Heart right ventricle (tissue), 16 donors: ENCODE measurements at places on chromosomes 5 and 9.
A peak's percentile ranks its signal among the peaks of the same experiment; 100 is the strongest.

- no peak for DNase-seq
Measured at GRCh38 chr5:153601377-153601776, 110.9 kb downstream of the GRIA1 start.

- DNase-seq, result no peak
Measured at GRCh38 chr9:36547598-36547997, 25.1 kb upstream of the MELK start.

- no peak for DNase-seq
Measured at GRCh38 chr5:178209334-178210072, 5.2 kb downstream of the HNRNPAB start.

DNA sequence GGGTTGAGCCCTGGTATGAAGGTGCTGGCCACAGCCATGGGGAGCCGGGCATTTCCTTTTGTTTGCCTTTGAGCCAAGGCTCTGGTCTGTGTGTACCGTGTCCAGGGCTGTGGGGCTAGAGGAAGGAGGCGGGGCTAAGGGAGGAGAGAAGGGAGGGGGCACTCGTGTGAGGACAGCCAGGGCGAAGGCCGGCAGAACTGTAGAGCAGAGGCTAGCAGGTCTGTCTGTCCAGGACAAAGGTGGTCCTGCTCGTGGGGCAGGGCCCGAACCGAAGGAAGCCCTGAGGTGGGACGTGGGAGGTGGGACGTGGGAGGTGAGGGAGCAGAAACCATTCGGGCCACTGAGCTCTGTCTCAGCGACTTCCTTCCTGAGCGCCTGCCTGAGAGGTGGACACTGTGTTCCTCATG is 41.3 kb upstream of the TESK1 start:
- DNase-seq, result peak; percentile 57

DNA sequence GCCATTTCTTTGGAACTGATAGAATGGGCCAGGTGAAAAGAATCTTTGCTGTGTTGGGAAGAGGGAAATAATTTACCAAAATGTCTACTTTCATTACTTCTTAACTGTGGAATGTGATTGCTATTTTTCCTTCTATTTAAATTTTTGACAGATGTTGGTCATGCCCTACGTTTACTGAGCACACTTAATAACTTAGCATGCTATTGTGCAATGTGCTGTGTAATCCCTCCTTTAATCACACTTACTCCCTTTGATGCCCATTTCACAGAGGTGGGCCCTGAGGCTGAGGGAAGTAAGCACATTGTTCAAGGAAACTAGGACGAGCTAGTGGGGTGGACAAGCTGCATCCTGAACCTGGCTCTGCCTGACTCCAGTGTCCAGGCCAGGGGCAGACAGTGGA is 47.8 kb upstream of the INSYN2B start:
- DNase-seq, result no peak

GRCh38 chr5:163595932-163596607 is 90.7 kb downstream of the MAT2B start:
- no peak for DNase-seq

- DNase-seq, result peak; percentile 69
Measured at GRCh38 chr5:32312197-32312594, 543 bp downstream of the MTMR12 start.

GRCh38 chr5:172911976-172912375 is 47.2 kb upstream of the RPL26L1 start:
- DNase-seq, result no peak

GRCh38 chr5:136276946-136277345 is 84.0 kb upstream of the SMIM32 start:
- no peak for DNase-seq

DNA sequence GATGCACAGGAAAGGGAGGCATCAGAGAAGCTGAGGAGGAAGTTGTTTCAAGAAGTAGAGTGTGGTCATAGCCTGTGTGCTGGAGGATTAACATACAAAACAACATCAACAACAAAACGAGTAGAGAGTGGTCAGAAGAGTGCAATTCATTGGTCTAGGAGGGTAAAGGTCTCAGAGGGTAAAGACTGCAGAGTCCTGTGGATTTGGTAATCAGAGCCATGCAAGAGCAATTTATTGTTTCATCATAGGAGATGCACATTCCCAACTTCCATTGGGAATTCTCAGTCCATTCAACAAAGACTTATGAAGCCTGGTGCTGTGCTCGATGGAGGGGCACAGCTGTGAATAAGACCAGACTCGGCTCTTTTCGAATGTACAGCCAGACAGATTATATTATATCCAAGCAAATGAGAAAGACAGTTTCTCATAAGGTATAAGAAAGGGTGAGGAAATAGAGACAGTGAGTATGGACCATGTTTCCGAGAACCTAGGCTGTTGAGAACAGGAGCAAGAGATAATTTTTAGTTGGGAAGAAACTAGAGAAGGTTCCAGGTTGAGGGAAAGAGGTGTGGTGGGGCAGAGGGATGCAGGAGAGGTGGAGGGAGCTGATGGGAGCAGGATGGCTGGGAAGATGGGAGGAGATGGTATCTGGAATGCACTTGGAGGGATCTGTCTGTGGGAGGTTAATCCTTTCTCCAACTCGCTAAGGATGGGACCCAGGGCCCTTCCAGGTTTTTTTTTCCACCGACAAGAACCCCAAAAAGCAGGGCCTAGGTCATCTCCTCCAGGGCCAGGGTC is 7.9 kb upstream of the MYORG start:
- DNase-seq, result no peak

- DNase-seq, result no peak
Measured at GRCh38 chr9:86046930-86047341, 52.4 kb downstream of the GOLM1 start.

GRCh38 chr9:107571148-107571547 is 81.6 kb upstream of the KLF4 start:
- DNase-seq, result no peak

GRCh38 chr5:96478983-96479382 is 45.9 kb upstream of the PCSK1 start:
- no peak for DNase-seq

DNA sequence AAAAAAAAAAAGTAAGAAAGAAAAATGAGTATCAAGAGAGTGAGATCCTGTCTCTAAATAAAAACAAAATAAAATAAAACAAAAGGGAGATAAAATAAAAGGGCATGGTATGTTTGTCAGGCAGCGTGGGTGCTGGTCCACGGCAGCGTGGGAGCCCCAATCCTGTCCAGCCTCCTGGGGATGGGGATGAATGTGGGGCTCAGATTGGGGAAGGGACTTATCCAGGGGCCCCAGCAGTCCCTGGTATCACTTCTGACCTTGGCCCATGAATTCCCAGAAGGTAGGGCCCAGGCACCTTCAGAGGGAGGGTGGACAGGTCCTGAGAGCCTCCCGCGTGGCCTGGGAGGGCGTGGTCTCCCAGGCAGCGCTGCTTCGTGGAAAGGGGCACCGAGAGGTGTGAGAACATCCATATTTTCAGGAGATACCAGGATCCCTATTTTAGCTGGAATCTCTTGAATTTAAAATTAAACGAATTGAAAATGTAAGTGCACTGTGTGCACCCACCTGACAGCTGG is 71.2 kb downstream of the ZNF354C start:
- no peak for DNase-seq

GRCh38 chr9:36151316-36152210 is 15.0 kb downstream of the GLIPR2 start:
- DNase-seq, result peak; percentile 58

GRCh38 chr5:1638658-1639400 is 115.1 kb upstream of the LPCAT1 start:
- no peak for DNase-seq

DNA sequence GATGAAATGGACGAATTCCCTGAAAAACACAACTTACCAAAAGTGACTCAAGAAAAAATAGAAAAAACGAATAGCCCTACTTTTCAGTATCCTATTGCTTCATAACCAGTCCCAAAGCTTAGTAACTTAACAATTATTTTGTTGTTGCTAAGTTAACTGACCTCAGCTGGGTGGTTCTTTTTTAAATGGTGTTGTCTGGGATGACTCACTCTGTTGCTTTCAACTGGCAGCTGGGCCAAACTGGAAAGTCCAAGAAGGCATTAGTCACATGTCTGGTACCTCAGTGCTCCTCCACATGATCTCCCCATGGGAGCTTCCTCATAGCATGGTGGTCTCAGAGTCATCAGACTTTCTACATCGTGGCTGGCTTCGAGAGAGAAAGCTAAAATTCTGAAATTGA is 47.8 kb upstream of the ADAMTS2 start:
- no peak for DNase-seq

GRCh38 chr9:75539523-75539922 is 350.9 kb upstream of the PCSK5 start:
- DNase-seq, result no peak

DNA sequence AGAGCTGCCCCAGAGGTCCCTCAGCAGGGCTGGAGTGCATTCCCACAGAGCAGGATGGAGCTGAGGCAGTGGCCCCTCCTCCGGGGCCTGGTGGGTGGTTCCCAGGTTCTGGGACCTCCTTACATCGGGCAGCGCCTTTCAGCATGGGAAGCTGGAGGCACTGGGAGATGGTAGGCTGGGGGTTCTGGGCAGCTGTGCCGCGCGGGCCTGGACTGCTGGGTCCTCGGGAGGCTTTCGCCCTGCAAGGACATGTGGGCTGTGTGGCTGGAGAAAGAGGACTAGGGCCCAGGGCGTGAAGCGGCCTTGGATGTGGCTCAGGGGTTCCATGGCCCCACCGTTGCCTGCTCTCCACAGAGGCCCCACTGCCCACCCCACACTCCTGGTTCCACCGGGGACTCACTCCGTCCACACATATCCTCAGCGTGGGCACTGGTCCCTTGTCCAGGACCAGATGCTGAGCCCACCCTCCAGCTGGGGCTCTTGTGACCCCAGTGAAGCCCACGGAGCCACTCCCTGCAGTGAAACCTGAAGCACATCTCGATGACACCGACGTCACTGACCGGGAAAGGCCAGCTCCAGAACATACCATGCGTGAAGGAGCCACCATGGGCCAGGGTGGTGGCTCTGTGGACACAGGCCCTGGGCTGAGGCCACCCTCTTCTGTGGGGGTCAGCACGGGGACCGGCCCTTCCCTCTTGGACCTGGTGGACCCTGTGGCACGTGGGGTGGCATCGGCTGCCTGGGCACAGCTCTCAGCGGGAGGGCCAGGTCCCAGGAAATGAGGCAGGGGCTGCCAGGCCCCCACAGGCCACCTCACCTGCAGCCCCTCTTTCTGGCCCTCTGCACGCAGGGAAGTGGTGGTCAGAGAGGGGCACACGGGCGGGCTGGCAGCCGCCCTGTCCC is 31.5 kb upstream of the NKD2 start:
- DNase-seq, result peak; percentile 2

DNA sequence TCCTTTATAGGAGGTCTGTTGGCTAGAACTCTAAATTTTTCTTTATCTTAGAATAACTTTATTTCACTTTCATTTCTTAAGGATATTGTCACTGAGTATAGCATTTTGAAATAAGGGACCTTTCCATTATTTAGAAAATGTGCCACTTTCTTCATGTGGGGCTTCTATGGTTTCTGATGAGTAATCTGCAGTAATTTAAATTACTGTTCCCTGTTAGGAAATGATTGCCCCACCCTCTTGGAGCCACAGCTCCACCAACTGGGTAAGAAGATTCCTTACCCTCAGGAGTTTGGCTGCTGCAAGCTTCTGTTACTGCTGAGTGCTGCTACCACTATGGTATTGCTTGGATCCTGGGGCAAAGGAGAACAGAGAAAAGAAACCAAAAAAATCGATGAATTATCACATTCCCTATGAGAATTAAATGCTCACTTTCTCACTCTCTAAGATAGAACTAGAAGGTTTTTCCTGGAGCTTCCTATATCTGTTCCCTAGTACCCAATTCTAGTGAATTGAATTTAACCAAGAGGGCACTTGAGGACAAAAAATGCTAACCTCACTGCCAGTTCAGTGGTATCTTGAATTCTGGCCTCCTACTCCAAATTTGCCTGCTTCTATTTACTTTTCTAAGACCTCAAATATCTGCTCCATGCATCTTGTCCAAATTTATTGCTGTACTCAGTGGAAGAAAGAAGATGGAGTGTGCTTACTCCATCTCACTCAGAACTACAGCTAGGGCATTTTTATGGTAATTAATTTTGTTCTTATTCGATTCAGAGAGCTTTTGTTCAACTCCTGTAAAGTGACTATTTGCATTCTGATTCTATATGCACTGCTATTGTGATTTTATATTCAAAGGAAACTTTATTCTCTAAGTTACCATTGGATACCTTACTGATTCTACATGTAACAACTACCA is 2111.3 kb downstream of the MAT2B start:
- no peak for DNase-seq

GRCh38 chr9:101579711-101580545 is 14.8 kb downstream of the PPP3R2 start:
- no peak for DNase-seq

- DNase-seq, result no peak
Measured at GRCh38 chr9:92829420-92829819, 48.4 kb downstream of the ZNF484 start.

DNA sequence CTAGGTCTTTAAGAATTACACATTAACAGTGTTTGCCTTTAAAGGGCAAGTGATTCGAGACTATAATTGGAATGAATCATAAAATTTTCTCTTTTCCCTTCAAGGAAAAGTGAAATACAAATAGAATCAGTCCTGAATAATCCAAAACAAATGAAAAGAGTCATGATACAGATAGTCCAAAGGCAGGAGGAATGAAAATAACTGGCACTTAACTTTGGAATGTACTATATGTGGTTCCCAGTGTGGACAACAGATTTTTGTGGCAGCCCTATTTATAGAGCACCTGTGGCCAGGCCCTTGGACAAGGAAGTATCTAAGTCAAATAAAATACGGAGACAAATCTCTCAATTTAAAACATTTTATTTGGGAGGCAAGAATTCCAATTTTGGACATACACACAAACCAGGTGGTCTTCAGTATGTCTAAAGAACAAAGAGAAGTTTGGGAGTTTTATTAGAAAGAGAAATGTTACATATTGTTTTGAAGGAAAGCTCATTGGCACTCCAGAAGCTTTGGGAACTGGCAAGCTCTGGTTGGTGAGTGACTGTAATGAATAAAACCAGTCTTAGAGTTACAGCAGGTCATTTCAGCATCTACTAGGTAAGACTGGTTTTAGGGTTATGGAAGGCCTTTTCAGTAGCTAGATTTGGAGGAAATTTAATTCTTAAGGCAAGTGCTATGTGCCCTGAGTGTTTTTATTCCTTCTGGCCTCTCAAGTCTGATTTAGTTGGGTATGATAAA is 116.0 kb upstream of the PAM start:
- DNase-seq, result no peak

DNA sequence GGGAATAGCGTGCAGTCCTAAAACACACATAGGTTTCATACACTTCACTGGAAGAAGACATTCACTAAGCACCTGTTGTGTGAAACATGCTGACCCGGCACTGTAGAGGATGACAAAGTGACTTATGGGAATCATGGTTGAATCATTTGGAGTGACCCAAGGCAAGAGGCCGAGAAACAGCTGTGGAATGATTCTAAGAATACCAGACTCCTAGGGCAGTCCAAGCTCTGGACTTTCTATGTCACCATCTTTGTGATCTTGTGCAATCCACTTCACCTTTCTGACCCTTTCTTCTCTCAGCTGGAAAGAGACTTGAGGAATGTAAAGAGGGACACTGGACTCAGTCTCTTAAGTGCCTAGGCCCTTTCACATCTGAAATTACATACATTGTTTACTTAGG is 13.1 kb downstream of the MSANTD3 start:
- no peak for DNase-seq

DNA sequence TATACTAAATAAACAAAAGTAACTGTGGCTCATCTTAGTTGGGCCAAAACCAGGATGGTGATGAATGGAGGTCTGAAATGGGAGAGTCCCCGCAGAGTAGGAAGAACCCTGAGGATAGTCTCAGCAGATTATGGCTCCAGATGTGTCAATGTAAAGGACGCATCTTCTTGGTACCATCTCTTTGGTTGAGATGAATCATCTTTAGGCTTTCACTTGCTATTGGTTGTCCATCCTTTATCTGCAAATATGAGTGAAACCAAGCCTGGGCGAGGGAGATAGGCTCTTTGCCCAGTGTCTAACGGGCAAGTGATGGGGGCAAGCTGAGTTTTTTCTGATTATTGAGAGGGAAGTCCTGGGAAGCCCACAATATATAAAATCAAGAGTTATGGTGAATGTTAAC is 19.4 kb upstream of the LCP2 start:
- no peak for DNase-seq
